ENCODE measurements at places on chromosomes 16 and 17. TPM values are rescaled to one million over a fixed set of nuclear protein-coding genes. Genes with fewer than 3 reads are reported as not detected.
A peak's percentile ranks its signal among the peaks of the same experiment; 100 is the strongest.

DNA sequence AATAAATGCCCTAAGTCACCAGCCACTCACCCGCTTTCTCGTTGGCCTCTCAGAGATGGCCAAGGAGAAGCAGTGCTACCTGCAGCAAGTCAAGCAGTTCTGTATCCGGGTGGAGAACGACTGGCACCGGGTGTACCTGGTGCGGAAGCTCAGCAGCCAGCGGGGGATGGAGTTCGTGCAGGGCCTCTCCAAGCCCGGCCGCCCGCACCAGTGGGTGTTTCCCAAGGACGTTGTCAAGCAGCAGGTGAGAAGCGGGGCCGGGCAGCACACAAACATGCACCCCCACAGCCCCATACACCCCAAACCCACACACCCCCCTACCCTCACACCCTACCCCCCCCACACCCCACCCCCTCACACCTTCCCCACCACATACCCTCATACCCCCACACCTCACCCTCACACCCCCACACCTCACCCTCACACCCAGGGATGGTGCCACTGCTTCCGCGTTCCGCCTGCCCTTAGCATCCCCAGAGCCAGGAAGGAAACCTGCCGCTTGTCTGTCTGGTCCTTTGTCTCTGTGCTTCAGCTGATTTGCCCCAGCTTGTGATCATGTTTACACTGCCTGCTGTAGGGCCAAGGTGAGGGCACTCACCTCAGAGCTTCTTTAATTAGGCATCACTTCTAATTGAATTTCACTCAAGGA, 41.9 kb upstream of the ENDOV start:
- no peak for ATAC-seq

GRCh38 chr16:77443357-77444146, 8.7 kb upstream of the ADAMTS18 start:
- ATAC-seq: no peak

DNA sequence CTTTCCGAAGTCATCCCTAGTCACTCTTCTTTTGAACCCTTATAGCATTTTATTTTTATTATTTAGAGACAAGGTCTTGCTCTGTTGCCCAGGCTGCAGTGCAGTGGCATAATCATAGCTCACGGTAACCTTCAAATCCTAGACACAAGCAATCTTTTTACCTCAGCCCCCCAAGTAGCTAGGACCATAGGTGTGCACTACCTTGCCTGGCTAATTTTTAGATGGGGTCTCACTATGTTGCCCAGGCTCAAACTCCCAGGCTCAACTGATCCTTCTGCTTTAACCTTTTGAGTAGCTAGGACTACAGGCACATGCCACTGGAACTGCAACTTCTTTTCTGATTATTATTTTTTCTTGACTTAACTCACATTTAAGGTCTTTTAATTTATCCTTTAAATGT, 33.0 kb upstream of the TMEM97 start:
- no peak for ATAC-seq

NEUROD2 gene
- not detected for total RNA-seq

GRCh38 chr16:9016824-9017223, 53.1 kb upstream of the USP7 start:
- peak; percentile 19 for ATAC-seq

GRCh38 chr16:78376452-78376851, 277.0 kb downstream of the WWOX start:
- ATAC-seq: no peak

GRCh38 chr17:74161503-74161875, 42.0 kb upstream of the RPL38 start:
- no peak for ATAC-seq

GRCh38 chr17:5583426-5584382, 605 bp downstream of the NLRP1 start:
- peak; percentile 33 for ATAC-seq

WNT9B gene
- not detected for total RNA-seq

DNA sequence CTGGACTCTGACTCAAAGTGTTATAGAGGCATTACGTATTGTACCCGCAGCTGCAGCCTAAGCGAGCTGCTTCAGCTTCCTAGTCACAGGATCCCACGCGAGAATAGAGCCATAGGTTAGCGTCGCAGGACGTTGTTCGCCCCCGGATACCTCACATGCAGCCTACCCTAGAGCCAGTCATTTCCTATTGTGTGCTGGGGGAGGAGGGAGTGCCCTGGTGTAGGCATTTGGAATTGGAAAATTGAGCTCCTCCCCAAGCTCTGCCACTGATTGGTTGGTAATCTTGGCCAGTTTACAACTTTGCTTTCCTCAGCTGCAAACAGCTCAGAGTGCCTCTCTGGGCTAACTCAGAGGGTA, 530 bp downstream of the NAA60 start:
- ATAC-seq: peak; percentile 83

TMEM98 gene
- 7.3 TPM for total RNA-seq

DNA sequence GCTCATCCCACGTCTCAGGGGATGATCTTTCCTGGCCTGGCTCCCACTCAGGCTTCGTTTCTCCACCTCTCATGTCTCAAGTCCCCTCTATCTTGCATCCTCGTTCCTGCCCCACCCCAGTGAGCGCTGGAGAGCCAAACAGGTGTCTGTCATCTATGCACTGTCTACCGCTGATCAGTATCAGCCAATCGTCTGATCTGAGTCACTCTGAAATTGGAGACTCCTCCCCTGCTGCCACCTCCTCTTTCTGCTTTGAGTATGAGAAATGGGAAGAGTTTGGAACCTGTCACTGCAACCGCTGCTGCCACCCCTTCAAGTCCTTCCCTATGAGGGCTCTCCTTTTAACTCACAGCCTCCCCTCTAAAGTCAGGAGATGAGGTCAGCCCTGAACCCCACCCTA, 28.0 kb downstream of the FZD2 start:
- ATAC-seq: no peak

GRCh38 chr16:27127308-27127707, 60.6 kb downstream of the C16orf82 start:
- ATAC-seq: no peak

DNA sequence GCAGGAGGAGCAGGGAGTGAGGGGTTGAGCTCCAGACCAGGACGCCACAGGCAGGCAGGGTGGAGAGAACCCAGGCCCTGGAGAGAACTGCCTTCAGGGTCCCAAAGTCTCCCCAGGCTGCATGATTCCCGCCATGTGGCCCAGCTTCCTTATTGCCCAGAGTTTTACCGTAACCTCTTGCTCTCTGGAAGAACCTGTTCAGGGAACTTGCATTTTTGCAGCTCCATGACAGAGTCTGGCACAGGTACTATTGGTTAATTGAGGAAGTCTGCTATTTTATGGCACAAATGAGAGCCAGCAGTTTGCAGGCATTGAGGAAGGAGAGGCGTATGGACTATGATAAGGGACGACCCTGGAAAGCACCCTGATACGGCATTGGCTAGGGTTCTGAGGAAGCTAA, 11.6 kb upstream of the NOS2 start:
- ATAC-seq: peak; percentile 77

DNA sequence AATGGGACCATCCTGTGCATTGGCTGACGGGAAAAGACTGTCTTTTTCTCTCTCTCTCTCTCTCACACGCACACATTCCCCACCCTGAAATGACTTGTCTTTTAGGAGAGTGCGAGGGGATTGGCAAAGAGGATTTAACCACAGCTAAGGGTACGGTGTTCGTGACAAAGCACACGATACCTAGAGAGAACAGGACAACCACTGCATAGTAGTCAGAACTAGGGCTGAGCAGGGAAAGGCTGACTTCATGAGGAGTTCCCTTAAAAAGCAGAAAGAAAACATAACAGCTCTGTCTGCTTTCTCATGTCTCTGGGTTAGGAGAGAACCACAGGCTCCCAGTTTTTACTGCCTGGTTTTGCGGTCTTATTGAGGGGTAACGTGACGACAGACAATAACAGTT, 742.8 kb upstream of the SOX9 start:
- ATAC-seq: no peak

DNA sequence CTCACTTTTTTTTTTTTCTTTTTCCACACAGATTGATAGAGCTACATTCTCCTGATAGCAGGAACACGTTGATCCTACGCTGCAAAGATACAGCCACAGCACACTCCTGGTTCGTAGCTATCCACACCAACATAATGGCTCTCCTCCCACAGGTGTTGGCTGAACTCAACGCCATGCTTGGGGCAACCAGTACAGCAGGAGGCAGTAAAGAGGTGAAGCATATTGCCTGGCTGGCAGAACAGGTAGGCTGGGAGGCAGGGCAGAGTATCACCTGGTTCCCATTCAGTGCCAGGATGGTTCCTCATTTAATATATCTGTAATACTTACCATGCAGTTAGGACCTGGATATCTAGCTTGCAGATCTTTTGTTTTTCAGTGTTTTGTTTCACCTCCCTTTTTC, 51.1 kb upstream of the VPS4A start:
- peak; percentile 68 for ATAC-seq

DNA sequence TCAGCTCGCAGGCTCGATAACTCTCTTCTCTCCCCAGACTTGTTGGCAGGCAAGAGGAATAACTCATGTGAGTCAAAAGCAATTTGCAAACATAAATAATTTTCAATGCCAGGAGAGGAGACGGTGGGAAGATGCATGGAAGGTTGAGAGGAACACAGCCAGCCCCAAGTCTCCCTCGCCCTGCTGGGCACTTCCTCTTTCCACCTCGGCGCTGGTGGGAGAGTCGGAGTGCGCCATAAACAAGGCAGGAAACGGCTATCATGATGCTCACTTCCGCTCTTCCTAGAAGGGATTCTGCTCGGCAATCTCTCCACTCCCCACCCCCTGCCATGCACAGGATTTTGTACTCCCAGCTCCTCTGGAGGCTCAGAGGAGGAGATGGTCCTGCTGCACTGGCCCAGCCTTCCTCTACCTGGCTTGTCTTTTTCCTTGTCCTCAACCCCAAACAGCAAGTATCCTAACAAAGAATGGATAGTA, 13.0 kb downstream of the CBX4 start:
- ATAC-seq: no peak

DNA sequence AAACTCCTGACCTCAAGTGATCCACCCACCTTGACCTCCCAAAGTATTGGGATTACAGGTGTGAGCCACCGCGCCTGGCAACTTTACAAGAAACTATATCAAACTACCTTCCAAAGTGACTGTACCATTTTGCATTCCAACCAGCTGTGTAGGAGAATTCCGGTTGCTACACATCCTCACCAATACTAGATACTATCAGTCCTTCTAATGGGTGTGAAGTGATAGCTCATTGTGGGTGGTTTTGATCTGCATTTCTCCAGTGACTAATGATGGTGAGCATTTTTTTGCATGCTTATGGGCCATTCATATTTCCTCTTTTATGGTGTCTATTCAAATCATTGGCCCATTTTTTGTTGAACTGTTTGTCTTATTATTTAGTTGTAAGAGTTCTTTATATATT, 37.7 kb downstream of the SCNN1B start:
- ATAC-seq: no peak

EARS2 gene
- 13.5 TPM for total RNA-seq

GRCh38 chr17:29505836-29506235, 61.0 kb downstream of the ABHD15 start:
- ATAC-seq: no peak

GRB7 gene
- 45.3 TPM for total RNA-seq

FOXN1 gene
- 14.8 TPM for total RNA-seq

DNA sequence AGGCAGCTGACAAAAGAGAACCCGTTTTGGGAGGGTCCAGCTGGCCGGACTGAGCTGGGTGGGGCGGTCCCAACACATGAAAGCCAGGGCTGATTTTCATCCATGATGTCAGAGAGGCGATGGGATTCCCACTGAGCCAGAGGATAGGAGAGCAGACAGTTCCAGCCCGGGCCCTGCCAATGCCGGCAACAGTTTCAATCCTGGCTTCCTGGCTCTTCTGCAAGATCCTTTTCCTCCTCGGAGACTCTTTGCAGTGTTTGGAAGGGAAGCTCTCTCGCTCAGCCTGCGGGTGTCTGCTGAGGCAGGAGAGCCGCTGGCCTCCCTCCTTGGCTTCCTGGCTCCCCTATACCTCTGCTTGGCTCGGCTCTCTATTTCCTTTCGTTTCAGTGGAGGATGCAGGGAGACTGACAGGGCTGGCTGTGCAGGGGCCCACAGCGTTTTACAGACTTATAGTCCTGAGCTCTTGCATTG, 145.5 kb upstream of the SOX9 start:
- peak; percentile 50 for ATAC-seq

DNA sequence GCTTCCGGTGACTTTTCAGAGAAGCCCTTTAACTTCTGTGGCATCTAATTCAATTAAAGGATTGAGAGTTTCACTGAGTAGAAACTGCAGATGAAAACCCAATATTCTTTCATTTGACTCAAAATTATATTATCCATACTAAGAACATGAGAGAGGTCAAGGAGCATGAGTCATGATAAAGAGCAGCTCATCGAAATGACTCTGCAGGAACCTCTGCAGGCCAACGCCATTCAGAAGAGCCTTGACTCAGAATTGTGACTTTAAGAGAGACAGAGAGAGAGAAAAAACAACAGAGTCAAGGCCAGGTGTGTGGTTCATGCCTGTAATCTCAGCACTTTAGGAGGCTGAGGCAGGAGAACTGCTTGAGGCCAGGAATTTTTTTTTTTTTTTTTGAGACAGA, 417.2 kb upstream of the XYLT1 start:
- ATAC-seq: no peak

- ATAC-seq: no peak
Observed at GRCh38 chr16:67341250-67341649, 14.6 kb downstream of the LRRC36 start.

PPP1R9B gene
- 26.3 TPM for total RNA-seq

DNA sequence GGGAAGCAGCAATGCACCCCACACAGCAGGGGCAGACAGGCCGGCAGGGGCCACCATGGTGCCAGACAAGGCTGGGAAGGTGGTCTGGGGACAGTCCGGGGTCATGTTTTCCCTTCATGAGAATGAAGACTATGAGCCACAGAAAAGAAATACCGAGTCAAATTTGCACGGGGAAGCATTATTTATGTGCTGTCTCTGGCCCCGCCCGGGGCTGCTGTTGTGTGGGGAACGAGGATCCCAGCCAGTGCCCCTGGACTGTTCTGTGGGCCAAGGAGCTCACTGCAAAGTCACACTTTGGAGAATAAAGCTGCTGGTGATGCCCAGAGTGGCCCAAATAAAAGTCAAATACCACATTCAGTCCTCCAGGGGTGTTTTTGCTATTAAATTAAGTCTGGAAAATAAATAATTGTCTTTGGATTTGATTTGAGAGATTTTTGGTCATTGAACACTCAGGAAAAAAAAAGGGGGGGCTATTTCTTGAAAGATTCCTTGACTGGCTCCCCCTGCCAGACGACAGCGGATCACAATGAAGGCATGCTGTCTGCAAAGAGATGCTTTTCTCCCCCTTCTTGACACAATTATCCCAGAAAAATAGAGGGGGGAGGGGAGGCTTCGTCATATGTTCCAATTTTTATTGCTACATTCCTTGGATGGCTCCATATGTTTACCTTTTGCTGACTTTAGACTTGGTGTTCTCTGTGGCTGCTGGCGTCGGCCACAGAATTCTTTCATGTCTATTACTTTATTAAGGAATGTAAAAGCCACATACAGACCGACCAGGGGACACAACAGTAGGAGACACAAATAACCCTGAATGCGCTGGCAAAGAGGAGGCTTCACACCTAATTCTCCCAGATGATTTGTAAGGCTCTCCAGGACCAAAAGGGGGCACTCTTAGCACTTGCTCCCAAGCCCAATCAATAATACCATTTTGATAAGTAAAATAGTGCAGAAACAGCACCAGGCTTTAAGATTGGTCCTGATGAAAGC, 27.1 kb upstream of the ANKFN1 start:
- no peak for ATAC-seq
